Kidney epithelial cell (primary cell): ENCODE measurements at places on chromosomes 16 and 17. TPM values are rescaled to one million over a fixed set of nuclear protein-coding genes. Genes with fewer than 3 reads are reported as not detected.

PPP1R27 gene
- total RNA-seq: 0.38 TPM in 1 of 2 replicates, not detected in the other

DLX4 gene
- total RNA-seq: 0.21 and 0.50 TPM in 2 replicates

DNA sequence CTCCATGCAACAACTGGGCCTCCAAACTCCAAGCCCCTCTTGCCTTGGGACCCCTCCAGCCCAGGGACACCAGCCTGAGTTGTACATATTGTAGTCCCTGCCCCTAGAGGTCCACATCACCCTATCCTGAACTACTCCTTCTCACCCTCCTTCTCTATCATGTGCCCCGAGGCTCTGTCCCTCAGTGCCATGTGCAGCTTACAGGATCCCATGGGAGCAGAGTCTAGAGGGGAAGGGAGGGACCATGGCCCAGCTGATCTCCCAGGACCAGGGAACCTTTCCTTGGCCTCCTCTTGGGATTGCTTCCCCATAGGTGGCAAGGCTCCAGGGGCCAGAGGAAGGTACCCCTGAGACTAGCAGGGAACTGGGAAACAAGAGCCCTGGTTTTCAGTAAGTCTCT is 35.3 kb downstream of the TMEM132E start:
- DNase-seq: no peak

DNA sequence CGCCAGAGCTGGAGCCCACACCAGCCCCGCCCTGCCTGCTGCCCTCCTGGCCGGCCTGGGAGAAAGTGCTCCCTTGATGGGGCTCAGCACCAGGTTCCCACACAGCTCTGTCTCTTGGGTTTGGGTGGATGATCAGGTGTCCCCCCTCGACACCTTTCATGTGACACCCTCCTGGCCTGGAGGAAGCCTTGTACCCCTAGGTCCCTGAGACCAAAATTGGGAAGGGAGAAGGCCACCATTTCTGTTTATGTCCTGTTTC is 19.4 kb upstream of the PLLP start:
- no peak for DNase-seq

DNA sequence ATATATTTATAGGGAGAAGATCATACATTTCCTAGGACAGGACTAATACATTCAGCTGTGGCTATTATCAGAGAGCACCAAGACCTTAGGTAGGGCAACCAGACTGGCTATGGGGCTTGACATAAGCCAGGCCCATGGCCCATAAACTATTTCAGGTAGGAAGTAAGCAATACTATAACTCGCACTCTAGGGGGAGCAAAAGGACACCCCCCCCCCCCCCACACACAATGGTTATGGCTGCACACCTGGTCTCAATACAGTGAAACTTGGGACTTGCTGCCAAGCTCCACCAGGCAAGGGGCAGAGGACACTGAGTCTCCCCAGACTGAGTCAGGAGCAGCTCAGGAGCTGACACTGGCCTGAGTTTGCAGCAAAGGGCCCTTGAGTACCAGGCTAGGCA is 348.9 kb upstream of the ASIC2 start:
- DNase-seq: no peak

DNA sequence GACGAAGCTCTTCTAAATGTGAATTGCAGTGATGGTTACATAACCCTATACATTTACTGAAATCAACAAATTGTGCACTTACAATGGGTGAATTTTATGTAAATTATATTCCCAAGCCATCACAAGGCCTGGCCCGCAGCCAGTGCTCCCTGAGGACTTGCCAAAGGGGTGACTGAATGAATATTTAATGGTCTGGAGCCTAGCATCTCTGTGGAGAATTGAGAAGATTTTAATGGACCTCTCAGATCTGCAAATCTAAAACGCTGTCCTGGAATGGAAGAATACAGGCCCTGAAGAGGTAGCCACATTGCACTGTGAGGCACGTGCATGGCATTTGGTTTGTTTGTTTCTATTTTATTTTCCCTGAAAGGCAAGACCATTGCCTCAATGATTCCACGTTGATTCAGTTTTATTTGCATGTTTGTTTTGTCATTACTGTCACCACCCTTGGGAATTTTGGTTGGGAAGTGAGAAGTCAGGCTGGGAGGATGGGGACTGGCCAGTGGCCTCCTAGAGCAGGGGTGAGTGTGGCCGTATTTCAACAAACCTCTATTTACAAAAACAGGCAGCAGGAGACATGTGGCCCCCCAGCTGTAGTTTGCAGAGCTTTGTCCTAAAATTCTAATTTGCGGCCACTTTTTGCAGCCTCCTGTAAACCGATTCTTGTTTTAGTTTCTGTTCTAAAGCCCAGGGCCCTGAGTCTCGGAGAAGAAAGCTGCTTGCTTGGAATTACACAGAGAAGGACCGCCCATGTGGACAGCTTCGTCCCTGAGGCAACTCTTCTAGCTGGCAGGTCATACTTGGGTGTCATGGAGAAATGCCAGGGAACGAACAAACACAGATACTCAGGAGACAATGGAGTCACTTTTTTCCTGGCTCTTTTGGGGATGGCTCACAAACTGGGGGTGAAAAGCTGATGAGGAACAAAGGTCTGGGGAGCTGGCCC is 40.5 kb upstream of the GCSH start:
- no peak for DNase-seq

- DNase-seq: no peak
Measured at GRCh38 chr17:66791347-66791746, 43.6 kb upstream of the CACNG5 start.

- no peak for DNase-seq
Measured at GRCh38 chr16:67750466-67750865, 31.4 kb upstream of the GFOD2 start.

ZNF207 gene
- total RNA-seq: 122 and 160 TPM in 2 replicates
